ENCODE measurements at places on chromosomes 3 and 15. TPM values are rescaled to one million over a fixed set of nuclear protein-coding genes. Genes with fewer than 3 reads are reported as not detected.

GOLGA8J gene
- total RNA-seq: 0.81 TPM

HACD3 gene
- 20.0 TPM for total RNA-seq

DNA sequence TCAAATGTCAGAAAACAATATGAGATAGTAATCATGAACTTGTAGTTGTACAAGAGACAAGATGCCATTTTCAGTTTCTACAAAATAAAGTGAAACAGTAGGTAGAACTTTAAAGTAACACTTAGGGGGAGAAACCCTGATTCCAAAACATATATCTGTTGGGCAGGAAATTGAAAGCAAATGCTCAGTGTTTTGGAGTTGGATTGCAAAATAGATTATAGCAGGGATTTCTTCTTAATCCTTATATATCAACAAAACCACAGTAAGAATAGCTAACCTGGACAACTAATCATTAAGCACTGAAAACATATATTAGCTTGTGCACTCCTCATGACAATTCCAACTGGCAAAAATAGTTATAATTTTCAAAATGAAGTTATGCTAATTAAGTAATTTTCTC is 46.9 kb downstream of the COMMD2 start:
- no peaks in the 10 kb centered on the region for H3K4me1 ChIP-seq
- no peak overlapping the region for H3K4me3 ChIP-seq
- no peak for DNase-seq
- H3K27me3 ChIP-seq: no peaks in the 10 kb centered on the region
- H3K27ac ChIP-seq: no peak overlapping the region

- no peak overlapping the region for H3K27ac ChIP-seq
- H3K36me3 ChIP-seq: no peaks in the 10 kb centered on the region
- DNase-seq: no peak
- H3K4me1 ChIP-seq: no peaks in the 10 kb centered on the region
Measured at GRCh38 chr15:96470681-96471310, 140.3 kb downstream of the NR2F2 start.

GRCh38 chr15:78550194-78550593 is 9.9 kb downstream of the PSMA4 start:
- peaks cover 38% of the 10 kb centered on the region for H3K36me3 ChIP-seq
- H3K27me3 ChIP-seq: no peaks in the 10 kb centered on the region
- H3K4me3 ChIP-seq: no peak overlapping the region
- DNase-seq: no peak
- H3K4me1 ChIP-seq: no peaks in the 10 kb centered on the region
